ENCODE measurements at places on chromosomes 7 and 10.

- no peak for DNase-seq
These were observed 1.8 kb downstream of the EBF3 start for GRCh38 chr10:129962031-129962871.

GRCh38 chr7:22378199-22378980, 21.4 kb upstream of the RAPGEF5 start:
- DNase-seq, result no peak

GRCh38 chr10:120702032-120702431, 149.1 kb upstream of the WDR11 start:
- DNase-seq, result no peak

GRCh38 chr10:113026679-113027078, 76.6 kb downstream of the TCF7L2 start:
- DNase-seq, result no peak

Data from activated T-cell treated with anti-CD3 and anti-CD28 coated beads for 1 hour (primary cell).